ENCODE measurements at places on chromosomes 13 and 19.

GRCh38 chr13:31172001-31172400 is 10.3 kb upstream of the HSPH1 start:
- DNase-seq, result no peak

- DNase-seq, result no peak
These were observed 12.7 kb downstream of the LAIR1 start for GRCh38 chr19:54352041-54352440.

GRCh38 chr13:20051366-20051765 is 92.8 kb downstream of the ZMYM2 start:
- DNase-seq, result no peak

DNA sequence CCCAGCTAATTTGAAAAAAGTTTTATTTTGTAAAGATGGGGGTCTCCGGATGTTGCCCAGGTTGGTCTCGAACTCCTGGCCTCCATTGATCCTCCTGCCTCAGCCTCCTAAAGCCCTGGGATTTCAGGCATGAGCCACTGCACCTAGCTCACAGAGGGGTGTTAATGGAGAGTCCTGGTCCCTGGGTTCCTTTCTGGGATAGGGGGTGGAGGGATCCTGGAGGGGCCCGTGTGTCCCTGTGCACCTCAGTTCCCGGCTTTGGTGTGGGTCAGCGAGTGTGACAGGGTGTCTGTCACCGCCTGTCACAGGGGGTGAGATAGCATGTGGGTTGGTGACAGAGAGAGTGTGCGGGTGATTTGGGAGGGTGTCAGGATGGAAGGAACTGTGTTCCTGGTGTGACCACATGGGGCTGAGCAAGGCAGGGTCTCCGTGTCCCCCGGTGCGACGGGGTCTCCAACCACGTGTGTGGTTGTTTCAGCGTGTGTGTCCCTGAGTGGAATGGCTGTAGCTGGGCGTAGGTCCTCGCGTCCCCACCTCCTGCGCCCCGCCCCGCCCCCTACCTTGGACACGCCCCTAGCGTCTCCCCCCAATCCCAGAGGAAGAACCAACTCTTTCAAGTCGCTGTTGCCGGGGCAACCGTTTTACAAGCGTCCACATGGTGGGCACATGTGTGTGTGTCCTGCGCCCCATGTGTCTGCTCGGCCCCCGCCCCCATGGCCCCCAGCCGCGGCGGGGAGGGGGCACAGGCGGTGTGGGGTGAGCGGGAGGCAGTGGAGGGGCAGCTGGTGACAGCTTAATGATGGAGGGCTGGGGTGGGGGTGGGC is 2.9 kb upstream of the NRTN start:
- no peak for DNase-seq

DNA sequence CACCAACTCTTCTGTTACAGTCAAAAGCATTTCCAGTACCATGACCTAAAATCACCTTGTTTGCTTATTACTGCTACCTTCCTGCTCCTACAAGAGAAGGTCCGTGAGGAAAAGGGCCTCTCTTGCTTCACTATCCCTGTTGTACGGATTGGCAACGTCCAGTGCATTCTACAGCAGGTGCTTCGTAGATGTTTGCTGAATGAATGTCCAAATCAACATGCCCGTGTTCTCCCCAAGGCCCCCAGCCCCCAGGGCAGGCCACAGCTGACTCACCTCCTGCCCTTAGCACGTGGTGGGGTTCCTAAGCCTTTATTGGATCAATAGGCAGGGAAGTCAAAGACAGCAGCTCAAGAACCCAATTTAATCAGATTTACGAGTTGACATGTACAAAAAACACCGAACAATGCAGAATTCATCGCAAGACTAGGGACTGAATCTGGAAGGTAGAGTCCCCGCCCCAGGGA is 5.5 kb upstream of the NAPA start:
- no peak for DNase-seq
